ENCODE measurements at places on chromosomes 13 and 19.

DNA sequence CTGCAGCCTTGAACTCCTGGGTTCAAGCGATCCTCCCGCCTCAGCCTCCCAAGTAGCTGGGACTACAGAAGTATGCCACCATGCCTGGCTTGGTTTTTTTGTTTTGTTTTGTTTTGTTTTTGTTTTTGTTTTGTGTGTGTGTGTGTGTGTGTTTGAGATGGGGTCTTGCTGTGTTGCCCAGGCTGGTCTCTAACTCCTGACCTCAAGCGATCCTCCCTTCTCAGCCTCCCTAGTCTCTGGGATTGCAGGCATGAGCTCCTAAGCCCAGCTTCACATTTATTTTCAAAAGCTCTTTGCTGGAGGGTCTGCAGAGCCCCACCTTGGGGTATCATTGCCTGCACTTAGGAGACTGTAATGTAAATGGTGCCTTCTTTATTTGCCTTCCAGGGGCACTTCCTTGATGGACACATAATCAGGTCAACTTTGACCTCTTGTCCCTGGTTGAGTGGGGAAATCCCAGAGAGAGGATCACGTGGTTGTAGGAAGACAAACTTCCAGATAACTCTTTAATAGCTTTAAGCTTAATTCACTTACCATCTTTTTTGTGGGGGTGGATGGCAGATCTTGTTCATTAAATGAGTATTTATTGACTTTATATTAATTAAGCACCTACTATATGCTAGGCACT is 72.9 kb upstream of the NPAS1 start:
- DNase-seq = no peak

DNA sequence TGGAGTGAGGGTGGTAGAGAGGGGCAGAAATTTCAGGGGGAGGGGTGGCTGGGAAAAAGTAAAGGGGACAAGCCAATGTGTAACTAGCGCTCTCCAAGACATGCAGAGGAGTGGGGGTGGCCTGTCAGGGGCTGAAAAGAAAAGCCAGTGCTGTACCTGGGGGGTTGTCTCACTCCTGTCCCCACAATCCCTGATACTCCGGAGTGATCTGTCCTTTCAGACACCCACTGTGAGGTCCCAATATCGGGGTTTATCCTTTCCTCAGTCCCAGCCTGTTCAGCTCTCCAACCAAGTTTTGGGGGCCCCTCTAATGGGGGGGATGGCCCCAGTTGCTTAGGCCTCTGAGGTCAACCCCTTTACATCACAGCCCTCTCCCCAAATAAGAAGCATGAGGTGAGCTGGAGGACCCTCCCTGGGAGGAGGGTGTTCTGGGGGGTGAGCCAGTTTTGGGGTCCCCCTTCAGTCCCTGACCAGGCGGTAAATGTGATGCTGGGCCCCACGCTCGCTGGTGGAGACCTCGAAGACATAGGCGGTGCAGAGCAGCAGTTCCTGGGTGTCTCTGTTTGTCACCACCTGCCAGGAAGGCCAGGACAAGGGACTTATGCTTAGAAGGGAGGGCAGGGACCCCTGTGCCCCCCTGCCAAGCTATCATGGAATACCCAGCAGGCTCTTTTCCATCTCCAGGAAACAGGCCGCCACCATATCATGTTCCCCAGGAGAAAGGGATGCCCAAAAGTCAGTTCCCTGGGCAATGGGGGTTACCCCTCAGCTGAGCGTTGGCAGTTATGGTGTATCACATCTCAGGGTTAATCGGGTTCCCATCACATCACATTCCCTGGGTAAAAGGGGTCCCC is 5.9 kb downstream of the CD37 start:
- DNase-seq = no peak

DNA sequence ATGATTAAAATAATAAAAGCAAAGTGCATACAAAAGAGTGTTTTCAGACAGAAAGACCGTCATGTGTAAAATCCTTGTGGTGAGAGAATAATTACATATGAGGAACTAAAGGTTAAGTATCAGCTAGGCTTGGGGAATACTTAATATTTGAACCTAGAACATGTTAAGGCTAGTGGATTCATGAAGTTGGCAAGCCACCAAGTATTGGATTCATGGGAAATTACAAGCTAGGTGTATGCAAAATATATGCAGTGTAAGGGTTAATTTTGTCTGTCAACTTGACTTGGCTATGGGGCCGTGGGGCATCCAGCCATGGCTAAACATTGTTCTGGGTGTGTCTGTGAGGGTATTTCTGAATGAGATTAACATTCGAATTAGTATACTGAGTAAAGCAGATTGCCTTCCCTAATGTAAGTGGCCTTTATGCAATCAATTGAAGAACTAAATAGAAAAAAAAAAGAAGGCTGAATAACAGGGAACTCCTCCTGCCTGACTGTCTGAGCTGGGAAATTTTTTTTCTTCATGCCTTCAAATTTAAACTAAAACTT is 533.5 kb upstream of the KLF12 start:
- DNase-seq = no peak

- peak; percentile 38 for DNase-seq
Measured at GRCh38 chr13:84896128-84896527, 903.1 kb downstream of the SLITRK6 start.

GRCh38 chr13:77325371-77325980 is 1.4 kb downstream of the MYCBP2 start:
- DNase-seq = no peak

DNA sequence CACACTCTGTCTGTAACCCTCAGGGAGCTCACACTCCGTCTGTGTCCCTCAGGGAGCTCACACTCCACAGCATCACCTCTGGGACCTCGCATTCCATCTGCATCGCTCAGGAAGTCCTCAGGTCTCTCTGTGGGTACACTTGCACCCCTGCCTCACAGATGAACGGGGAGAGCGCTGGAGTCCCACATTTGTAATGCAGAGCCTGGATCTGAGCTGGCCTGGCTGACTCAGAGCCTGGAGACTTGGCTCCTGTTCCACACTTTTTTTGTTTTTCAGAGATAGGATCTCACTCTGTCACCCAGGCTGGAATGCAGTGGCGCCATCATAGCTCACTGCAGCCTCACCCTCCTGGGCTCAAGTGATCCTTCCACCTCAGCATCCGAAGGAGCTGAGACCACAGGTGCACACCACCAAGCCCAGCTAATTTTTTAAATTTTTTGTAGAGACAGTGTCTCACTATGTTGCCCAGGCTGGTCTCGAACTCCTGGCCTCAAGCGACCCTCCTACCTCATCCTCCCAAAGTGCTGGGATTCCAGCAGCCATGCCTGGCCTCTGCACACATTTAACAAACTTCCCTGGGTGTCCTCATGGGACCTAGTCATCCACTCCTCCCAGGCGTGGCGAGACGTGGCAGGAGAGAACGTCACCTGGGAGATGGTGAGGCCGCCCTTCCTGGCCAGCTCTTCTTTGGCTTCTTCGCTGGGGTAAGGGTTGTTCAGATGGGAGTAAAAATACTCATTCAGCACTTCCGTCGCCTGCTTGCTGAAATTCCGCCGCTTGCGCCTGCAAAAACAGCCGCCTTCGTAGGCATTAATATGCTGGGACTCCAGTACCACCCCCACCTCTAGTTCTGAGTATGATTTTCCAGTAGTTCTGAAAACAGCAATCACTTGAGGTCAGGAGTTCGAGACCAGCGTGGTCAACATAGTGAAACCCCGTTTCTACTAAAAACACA is 31.0 kb downstream of the CILP2 start:
- DNase-seq = no peak

- DNase-seq = no peak
Measured at GRCh38 chr13:111908361-111908760, 158.6 kb upstream of the SOX1 start.

DNA sequence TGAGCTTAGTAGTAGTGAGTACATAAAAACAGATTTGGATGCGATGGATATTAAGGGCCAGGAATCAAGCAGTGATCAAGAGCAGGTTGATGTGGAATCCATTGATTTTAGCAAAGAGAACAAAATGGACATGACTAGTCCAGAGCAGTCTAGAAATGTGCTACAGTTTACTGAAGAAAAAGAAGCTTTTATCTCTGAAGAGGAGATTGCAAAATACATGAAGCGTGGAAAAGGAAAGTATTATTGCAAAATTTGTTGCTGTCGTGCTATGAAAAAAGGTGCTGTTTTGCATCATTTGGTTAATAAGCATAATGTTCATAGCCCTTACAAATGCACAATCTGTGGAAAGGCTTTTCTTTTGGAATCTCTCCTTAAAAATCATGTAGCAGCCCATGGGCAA is 11.4 kb downstream of the CHAMP1 start:
- DNase-seq = no peak

GRCh38 chr13:20580257-20580656 is 13.3 kb downstream of the IFT88 start:
- no peak for DNase-seq

GRCh38 chr13:37129866-37130265 is 24.4 kb upstream of the CSNK1A1L start:
- DNase-seq = no peak
